ENCODE measurements at places on chromosomes 7 and 10.
A peak's percentile ranks its signal among the peaks of the same experiment; 100 is the strongest.

DNA sequence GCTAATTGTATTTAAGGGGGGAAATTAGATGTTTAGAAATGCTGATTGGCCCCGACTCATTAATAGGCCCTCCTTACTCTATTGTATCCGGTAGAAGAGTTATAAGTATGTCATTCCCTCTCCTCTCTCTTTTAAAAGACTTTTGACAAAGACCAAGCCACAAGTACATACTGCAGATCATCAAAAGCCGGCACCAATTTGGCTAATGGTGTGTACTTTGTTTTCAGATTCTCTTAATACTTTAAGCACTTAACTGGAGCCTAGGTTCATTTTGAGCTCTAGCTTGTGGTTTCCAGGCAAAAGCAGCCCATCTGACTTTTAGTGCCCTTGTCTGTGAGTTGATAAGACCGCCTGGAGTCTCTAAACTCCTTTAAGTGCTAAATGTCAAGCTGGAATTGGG is 210.0 kb upstream of the LYZL1 start:
- no peak for DNase-seq

GRCh38 chr10:114347791-114348190 is 56.5 kb downstream of the AFAP1L2 start:
- DNase-seq, result no peak

- no peak for DNase-seq
Measured at GRCh38 chr7:158325530-158326381, 261.9 kb downstream of the PTPRN2 start.

GRCh38 chr10:98135222-98135899 is 904 bp downstream of the R3HCC1L start:
- no peak for DNase-seq

DNA sequence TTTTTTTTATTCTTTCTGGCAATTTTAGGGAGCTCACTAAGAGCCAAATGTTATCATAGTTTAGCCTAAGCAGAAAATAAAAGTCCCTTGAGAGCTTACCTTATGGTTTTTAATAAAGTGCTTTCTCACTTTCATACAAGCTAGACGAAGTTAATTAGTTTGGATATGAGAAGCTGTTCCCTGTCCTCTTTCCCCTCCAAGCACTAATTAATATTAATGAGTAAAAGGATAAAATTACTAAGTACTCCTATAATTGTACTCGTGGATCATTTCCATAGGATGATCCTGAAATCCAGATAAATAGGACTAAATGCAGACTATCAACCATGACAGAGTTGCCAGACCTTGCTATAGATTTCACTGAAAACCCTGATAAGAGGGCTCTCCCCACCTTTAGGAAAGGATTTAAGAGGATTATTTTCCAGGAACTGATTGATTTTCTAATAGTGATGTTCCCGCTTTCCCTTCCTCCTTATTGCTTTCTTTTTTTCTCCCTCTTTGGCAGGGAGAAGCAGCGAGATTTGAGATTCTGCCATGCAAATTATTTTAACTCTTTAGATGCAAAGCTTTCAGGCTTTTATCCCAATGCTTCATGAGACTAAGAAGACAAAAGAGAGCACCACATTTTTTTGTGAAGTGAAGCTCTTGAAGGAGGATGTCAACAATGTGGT is 58.3 kb upstream of the HECW1 start:
- DNase-seq, result no peak

DNA sequence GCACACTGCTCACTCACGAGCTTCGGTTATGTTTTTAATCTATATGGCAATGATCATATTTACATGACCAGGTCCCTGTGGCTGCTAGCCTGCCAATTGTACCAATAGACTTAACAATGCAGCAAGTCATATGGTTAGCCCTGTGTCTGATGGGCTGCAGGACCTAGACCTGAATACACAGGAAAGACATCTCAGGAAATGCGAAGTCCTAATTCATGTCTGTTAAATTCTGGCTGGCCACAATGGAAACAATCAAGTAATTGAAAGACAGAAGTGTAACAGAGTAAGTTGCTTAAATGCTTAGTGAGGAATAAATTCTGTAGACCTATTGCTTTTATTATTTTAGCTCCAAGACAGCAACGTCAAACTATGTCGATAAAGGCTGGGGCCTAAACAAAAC is 112.4 kb upstream of the FZD8 start:
- no peak for DNase-seq

- no peak for DNase-seq
Measured at GRCh38 chr7:129843978-129844840, 108.6 kb downstream of the UBE2H start.

- DNase-seq, result no peak
Measured at GRCh38 chr10:23917251-23917840, 291.6 kb upstream of the KIAA1217 start.

- DNase-seq, result no peak
Measured at GRCh38 chr10:34740321-34740720, 74.8 kb downstream of the PARD3 start.

- no peak for DNase-seq
Measured at GRCh38 chr7:19482628-19483027, 226.2 kb downstream of the POLR1F start.

GRCh38 chr10:114635797-114636550 is 22.1 kb downstream of the ABLIM1 start:
- no peak for DNase-seq

- DNase-seq, result no peak
Measured at GRCh38 chr7:27071622-27072390, 24.0 kb downstream of the HOXA1 start.

DNA sequence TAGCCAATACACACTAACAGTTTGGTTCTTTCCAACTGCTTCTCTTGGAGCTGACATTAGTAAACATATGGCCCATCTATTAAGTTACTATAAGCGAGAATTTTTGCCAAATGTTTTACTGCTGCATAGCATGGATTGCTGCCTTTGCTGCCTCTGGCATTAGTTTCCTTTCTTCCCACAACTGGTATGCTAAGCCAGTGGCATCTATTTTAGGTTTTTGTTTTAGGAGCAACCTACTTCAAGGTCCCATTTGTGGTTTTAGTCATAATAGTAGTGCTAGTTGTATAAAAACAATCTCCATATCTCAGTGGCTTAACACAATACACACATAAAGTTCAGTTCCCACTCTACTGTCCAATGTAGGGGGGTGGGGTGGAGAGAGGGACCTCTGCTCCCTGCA is 25.9 kb upstream of the PANK1 start:
- no peak for DNase-seq

DNA sequence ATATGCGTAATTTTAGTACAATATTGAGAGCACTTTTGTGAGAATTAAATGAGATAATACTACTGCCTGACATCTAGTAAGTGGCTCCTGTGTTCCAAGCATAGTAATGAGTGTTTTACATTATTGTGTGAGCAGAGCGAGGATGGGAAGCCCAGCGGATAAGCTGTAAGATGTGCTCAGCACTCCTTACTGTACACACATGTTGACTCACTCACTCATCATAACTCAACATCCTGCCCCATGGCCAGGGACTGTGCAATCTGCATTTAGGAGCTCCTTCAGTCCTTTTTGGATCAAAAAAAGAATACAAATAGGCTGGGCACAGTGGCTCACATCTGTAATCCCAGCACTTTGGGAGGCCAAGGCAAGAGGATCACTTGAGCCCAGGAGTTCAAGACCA is 72.9 kb upstream of the NEBL start:
- DNase-seq, result peak; percentile 41

DNA sequence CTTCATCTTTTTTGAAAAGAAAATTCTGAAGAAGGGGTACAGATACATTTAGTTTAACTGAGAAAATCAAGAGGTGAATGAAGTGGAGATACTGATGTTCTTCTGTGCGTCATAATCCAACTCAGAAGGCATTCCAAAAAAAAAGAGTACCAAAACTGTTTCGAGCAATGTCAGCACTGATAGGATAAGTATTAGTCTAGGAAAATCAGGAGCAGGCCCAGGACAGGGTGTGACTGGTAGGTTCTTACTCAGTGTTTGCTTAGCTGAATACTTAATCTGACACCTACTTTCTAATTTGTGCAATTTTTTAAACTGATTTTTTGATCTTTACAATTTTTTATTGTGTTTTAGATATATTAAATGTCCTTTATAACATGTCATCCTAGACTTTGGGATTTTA is 4.3 kb downstream of the BZW2 start:
- DNase-seq, result no peak

GRCh38 chr10:78972160-78972946 is 96.4 kb upstream of the ZMIZ1 start:
- peak; percentile 28 for DNase-seq

- no peak for DNase-seq
Measured at GRCh38 chr7:140314573-140315480, 83.5 kb downstream of the SLC37A3 start.

DNA sequence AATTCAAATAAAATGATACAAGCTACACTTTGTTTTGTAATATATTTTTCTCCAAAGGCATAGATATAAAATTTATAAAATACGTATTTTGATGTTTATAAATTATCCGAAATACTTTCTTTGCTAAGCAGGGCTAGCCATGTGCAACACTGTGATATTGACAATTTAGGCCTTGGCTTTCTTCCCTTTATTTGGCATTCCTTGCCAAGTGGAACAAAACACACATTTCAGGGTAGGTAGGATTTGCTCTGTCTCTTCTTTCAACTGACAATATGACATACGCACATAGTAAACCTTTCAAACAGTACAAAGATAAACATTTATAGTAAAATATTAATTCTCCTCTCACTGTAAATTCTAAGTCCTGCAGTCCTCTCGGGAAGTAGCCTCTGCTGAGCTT is 103.3 kb upstream of the POT1 start:
- DNase-seq, result no peak

DNA sequence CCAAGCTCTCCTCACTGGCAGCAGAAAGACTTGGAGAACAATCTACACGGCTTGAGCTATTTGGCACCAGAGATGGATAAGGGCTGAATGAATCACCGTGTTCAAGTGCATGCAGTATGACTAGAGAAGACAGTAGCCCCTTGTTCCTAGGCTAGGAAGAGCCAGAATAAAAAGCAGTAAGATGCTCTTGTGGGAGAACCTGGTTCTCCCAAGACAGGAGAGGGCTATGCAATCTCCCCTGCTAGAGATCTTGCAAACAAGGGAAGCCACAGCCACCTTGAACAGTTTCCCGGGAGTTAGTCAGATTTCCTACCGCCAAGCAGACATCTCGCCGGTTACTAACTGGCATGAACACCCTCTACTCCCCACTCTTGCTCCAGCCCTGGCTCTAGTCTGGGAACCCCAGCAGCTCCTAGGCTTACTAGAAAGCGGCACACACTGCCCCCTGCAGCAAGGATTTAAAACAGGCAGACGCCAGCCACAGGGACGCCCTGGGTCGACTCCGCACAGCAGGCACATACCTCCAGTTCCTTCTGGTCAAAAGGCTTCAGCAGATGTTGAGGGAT is 107.3 kb downstream of the SMURF1 start:
- peak; percentile 43 for DNase-seq

GRCh38 chr10:22893781-22894180 is 34.1 kb upstream of the ARMC3 start:
- no peak for DNase-seq

- DNase-seq, result peak; percentile 56
Measured at GRCh38 chr10:88386821-88387773, 196.0 kb downstream of the RNLS start.

- no peak for DNase-seq
Measured at GRCh38 chr7:54084340-54084739, 457.8 kb upstream of the VSTM2A start.

- DNase-seq, result peak; percentile 83
Measured at GRCh38 chr10:102704915-102705314, 9.3 kb downstream of the ARL3 start.

DNA sequence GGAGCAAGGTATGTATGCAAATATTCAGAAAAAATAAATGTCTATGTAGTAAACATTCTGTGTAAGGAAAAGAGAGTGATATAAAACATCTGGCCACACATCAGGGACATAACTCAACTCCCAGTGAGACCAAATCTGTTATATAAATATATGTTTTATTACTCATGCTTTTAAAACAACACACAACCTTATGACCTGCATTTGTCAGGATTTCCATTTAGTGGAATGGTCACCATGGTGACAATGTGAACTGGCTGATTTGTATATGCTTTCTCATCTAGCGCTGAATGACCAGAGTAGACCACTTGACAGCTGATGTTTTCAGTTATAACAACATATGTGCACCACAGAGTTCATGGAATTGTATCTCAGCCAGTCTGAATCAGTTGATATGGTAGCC is 551.7 kb downstream of the HTR7 start:
- DNase-seq, result peak; percentile 82

- DNase-seq, result no peak
Measured at GRCh38 chr10:133251388-133252222, 13.9 kb downstream of the VENTX start.

- DNase-seq, result no peak
Measured at GRCh38 chr10:115657161-115657860, 564.1 kb downstream of the ATRNL1 start.

DNA sequence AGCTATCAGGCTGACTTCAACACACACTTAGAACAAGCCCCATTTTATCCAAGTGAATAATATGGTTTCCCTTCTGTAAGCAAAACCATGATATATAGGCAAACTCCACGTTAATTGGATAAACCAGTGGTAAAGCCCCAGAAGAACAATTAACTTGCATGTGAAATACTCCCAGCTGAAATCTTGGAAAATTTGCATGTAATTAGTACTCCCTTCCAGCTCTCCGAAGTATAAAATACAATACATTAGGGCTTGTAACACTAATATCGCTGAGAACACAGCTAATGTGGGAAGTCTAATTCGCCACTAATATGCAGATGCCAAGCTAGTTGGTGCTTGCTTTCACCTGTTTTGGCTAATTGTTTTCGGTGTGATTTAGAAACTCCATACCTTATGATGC is 859.0 kb upstream of the AUTS2 start:
- no peak for DNase-seq

DNA sequence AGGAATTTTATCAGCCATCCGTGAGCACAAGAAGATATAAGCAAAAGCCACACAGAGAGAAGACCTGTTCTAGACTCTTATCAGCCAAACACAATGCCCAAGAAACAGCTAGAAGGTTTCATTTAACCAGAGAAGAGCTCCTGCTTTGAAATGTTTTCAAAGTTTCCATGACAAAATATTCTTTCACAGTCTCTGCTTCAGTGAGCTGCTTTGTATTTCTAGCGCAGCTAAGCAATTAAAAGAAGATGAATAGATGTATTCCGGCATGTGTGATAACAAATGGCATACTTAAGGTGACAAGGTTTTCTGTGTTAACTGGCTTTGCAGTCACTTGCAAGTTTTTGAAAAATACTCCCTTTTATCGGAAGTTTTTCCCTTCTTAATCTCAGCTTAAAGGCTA is 78.9 kb upstream of the NXPH1 start:
- no peak for DNase-seq

DNA sequence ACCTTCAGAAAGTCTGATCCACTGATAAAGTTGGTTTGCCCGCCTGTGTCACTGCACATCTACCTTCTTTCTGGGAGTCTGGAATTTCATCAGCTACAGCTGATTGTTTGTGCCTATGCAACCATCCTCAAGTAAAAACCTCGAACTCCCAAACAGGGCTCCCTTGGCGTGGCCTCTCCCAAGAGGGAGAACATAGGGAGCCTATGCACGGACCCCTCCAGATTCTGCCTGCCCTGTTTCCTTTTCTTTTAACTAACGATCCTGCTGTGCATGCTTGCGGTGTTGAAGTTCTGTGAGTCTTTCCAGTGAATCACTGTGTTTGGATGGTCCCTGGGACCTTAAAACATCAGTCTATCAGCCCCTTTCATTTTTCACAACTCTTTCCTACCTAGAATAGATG is 226.9 kb upstream of the SEMA3D start:
- DNase-seq, result peak; percentile 23

Measured in fibroblast of skin of abdomen (primary cell).